ENCODE measurements at places on chromosomes 1 and 21.

- DNase-seq: peak; percentile 61
Measured at GRCh38 chr1:35883635-35884101, 659 bp downstream of the AGO1 start.

DNA sequence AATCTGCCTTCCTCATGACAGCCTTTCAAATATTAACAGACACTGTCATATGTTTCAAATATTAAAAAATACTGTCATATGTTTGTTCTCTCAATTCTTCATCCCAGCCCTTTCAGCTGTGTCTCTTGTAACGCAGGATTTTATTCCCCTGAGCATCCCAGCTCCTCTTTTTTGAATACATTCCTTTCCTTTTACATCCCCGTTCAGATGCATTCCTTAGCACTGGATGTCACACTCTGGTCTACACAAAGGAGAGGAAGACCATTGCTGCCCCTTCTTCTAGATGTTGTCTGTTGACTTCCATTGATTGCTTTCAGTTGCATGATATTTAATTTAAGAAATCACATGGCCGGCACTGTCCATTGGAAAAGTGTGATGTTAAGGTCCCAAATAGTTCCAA, 117.4 kb upstream of the PAXBP1 start:
- no peak for DNase-seq

GRCh38 chr1:34742667-34743270, 12.1 kb upstream of the GJB5 start:
- DNase-seq: peak; percentile 73

DNA sequence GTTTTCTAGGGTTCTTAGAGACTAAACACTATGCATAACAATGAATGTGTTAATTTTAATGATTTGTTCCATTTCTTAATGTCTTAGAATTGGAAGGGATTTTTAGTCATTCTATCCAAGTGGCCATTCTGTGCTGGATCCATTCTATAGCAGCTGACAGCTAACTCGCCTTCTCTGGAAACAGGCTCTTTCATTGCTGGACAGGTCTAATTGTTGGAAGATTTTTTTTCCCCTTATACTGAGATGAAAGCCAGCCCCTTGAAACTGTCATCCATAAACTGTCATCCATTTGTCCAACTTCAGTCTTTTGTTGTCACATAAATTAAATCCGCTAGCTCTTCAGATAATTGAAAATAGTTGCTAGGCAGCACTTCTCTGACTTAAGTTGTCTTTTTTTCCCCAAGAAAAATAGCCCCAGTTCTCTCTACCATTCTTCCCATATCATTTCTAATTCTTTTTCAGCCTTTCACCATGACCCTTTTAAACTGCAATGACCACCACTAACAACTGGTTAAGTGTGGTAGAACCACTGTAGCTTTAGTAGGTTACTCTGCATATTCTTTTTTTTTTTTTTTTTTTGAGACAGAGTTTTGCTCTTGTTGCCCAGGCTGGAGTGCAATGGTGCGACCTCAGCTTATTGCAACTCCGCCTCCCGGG, 19.7 kb downstream of the AK4 start:
- DNase-seq: no peak
